A549 treated with ZK216348 at 1 μM for 4 hours (cell line): ENCODE measurements at places on chromosomes 3 and 15. TPM values are rescaled to one million over a fixed set of nuclear protein-coding genes. Genes with fewer than 3 reads are reported as not detected.

CFAP100 gene
- total RNA-seq = not detected in 5 replicates

IL12A gene
- total RNA-seq = 0.94 to 2.0 TPM (median 1.0 TPM) in 5 replicates

COMMD4 gene
- total RNA-seq = 162 to 184 TPM (median 175 TPM) in 5 replicates

COL6A5 gene
- total RNA-seq = not detected in 5 replicates
